H1 (cell line): ENCODE measurements at places on chromosomes 2 and 18. TPM values are rescaled to one million over a fixed set of nuclear protein-coding genes. Genes with fewer than 3 reads are reported as not detected.

Gene LIMS4
- 1.4 TPM in 1 of 2 replicates, not detected in the other for total RNA-seq

Gene CXCR1
- not detected in 2 replicates for total RNA-seq

Gene CIB4
- total RNA-seq, result not detected in 2 replicates

Gene PDE1A
- 0.15 and 0.34 TPM in 2 replicates for total RNA-seq

Gene MLPH
- total RNA-seq, result 17.0 TPM in 2 replicates

Gene ZNF385B
- 2.9 and 3.7 TPM in 2 replicates for total RNA-seq

Gene IL1B
- not detected in 2 replicates for total RNA-seq

Gene UGT1A10
- total RNA-seq, result not detected in 2 replicates

Gene PER2
- total RNA-seq, result 5.5 TPM in 2 replicates

Gene GALR1
- total RNA-seq, result 0.98 and 1.6 TPM in 2 replicates

Gene GAL3ST2
- not detected in 2 replicates for total RNA-seq

Gene STAT4
- 0.63 and 0.80 TPM in 2 replicates for total RNA-seq
